ENCODE measurements at places on chromosomes 2 and 18.

- no peak for DNase-seq
Observed at GRCh38 chr18:79916546-79917168, 34.8 kb downstream of the SLC66A2 start.

GRCh38 chr18:44066541-44066940 is 614.1 kb upstream of the SETBP1 start:
- no peak for DNase-seq

GRCh38 chr2:106105151-106105922 is 88.8 kb downstream of the UXS1 start:
- no peak for DNase-seq

DNA sequence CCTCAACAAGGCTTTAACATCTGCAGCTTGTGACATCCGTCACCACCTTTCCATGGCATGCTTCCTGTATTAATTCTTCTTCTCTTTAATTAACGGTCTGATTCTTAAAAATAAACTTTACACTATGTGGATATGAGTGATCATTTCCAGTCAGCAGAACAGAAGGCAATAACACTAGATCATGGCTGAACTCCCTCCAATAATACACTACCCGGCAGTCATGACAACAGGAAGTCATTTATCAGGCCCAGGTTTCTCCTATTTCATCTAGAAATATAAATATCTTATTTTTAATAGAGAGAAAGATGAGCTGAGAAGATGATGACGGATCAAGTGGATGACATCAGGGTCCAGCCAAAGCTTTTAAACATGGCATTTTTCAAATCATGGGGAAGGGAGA is 792.2 kb downstream of the SLC4A3 start:
- no peak for DNase-seq

DNA sequence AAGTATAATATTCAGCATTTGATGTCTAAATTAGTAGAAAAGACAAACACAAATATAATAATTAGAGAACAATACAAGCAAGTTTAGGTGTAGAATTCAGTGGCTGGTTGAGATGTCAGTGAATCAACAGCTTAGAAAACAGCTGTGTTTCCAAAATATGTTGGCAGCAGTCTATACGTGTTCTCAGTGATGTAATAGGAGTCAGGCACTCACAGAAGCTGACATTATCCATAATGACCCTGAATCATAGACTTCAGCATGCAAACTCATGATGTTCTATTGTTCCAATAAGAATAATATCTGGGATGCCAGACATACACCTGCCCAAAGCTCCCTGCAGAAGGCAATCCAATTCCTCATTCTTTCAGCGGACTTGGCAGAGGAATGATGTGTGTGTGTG is 164.7 kb downstream of the SLC8A1 start:
- no peak for DNase-seq

GRCh38 chr2:102063487-102063911 is 71.7 kb downstream of the IL1R2 start:
- DNase-seq, result peak; percentile 55

All from right hindlimb (tissue), 1 donor.